ENCODE measurements at places on chromosomes 13 and 19.

- no peak for DNase-seq
These were observed 140.9 kb upstream of the MAB21L1 start for GRCh38 chr13:35617420-35617819.

DNA sequence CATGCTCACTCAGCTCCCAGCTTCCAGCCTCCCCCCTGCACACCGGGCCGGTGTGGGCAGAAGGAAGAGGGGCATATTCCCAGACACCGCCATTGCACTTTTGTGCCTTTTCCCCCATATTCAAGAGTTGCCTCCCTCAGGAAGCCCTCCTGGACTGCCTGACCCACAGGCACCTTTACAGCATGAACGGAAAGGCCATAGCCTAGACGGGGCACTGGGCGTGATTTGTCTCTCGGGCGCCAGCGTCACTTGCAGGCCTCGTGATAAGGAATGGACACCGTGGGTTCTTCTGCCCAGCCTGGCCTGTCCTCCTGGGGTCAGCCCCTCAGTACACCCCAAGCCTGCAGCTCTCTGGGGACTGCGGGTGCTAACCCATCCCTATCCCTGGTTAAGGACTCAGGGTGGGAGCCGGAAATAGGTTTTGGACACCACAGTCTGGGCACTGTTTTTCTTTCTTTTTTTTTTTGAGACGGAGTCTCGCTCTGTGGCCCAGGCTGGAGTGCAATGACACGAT, 933 bp upstream of the UQCR11 start:
- DNase-seq = no peak

DNA sequence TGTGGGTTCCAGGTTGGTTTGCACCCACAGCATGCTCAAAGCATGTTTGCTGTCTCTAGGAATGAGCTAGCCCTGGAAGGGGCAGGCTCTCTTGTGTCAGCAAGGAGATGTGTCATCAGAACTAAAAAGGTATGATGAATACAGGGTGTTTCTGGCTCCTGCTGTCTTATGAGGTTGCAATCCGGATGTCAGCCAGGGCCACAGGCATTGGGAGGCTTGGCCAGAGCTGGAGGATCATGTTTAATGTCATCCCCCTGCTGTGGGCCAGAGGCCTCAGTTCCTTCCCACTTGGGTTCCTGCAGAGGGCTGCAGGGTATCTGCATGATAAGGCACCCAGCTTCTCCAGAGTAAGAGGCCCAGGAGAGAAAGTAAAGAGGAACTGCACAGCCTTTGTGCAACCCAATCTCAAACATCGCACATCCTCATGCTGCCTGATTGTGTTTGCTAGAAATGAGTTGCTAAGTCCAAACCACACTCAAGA, 193.6 kb downstream of the COL4A1 start:
- DNase-seq = no peak

DNA sequence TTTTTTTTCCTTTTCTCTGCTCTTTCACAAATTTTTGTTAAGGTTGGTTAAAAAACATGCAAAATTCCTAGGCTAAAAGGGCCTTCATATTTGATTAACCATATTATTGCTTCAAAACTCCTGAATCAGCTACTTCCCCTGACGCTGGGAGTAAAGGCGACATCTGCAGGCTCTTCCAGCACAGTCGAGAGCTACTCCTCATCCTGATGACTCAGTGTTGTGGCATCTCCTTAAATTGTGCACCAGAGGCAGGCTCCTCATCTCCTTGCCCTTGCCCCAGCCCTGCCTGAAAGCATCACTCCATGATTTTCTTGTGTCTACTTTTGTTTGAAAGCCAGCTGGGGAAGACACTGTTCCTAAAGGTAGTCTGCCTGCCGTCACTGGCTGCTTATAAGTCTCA, 24.5 kb upstream of the SOX1 start:
- DNase-seq = no peak

DNA sequence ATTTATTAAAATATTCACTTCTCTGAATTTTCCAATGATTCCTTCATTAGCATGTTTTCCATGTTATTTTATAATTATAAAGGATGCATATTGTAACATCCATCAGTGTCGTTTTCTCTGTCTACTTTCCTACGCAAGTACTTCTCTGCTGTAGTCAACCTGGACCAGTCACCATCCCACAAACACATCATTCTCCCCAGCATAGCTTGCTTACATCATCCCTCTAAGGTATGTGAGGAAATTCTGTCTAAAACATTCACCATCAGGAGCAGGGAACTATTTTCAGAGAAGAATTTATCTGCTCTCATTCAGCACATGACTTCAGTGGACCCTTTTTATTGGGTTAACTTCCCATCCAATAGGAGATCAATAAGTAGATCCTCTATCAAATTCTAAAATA, 806.1 kb upstream of the ARGLU1 start:
- DNase-seq = no peak

DNA sequence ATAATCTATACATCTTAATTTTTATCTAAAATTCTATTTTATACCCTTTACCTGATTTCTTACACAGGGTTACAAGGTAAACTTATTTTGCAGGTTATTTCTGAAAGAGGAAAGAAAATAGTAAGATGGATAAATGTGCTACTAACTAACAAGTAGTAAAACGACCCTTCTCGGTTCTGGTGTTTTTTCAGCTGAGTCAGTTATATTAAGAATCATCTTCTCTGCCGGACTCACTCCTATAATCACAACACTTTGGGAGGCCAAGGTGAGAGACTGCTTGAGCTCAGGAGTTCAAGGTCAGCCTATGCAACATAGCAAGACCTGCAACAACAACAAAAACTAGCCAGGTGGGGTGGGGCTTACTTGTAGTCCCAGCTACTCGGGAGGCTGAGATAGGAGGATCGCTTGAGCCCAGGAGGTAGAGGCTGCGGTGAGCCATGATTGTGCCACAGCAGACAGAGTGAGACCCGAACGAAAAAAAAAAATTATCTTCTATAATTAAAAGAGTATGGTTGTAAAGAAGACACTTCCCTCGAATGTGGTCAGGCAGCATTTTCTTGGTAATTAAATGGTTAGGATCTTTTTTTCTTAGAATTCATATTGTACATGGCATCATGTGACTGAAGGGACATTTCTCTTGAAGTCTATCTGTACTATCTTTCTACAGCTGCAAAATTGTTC, 27.9 kb upstream of the RCBTB2 start:
- no peak for DNase-seq

DNA sequence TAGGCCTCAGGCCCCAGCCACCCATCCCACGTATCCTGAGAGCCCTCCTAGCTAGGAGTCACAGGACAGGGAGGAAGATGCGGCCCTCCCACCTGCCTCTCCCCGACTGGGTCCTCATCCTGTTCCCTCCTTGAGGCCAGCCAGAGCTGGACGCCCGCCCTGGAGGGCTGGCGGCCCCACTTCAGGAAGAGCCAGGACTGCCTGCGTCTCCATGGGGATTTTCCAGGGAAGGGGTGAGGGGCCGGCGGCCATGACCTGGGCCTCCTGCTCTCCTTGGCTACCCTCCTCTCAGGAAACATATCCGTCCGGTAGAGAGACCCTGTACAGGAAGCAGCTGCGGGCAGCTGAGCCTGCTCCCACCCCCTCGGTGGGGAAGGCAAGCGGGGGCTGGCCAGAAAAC, 11.3 kb upstream of the PRKD2 start:
- DNase-seq = no peak

GRCh38 chr13:68810660-68811059, 1297.0 kb upstream of the ATXN8OS start:
- no peak for DNase-seq

DNA sequence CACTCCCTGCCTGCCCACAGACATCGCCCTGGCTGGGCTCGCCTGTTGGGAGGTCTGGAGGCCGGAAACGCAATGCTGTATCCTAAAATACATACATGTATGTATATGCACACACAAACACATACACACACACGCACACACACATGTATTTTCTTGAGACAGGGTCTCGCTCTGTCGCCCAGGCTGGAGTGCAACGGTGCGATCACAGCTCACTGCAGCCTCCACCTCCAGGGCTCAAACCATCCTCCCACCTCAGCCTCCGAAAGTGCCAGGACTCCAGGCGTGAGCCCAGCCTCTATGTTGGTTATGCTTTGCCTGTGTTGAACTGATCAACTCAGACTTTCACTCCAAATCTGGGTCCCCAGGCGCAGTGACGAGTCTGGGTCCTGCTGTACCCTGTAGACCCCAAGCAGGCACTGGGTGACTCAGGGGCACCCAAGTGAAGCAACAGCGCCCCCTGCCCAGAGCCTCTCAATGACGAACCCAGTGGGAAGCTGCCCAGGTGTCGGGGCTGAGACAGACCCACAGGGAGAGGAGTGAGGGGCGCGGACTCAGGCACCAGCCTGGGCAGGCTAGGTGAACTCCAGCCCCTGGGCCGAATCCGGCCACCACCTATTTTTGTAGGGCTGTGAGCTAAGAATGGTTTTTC, 27.4 kb upstream of the CACTIN start:
- DNase-seq = no peak

- DNase-seq = no peak
These were observed 1.3 kb downstream of the FIZ1 start for GRCh38 chr19:55598034-55598433.

Data from posterior cingulate gyrus (tissue), 11 donors.